Muscle of leg (tissue), 16 donors: ENCODE measurements at places on chromosomes 3 and 15.

DNA sequence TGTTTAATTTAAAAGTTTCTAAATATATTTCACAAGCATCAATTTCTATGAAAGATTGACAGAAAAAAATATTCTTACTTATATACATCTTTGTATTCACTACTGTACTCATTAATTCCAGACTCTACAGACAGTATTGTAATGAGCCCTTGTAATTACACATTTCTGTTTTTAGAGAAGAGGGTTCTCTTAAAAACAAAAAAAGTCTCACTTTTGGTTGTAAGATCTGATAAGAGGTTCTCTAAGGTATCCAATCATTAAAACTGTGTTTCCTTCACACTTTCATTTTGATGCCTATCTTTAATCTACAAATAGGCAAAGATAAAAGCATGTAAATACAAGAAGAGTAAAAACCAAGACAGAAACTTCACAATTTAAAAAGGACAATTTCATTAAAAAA lies 75.6 kb downstream of the FBXL22 start:
- no peak overlapping the region for H3K4me3 ChIP-seq
- DNase-seq = no peak
- no peak overlapping the region for H3K27ac ChIP-seq
- no peaks in the 10 kb centered on the region for H3K4me1 ChIP-seq
- no peaks in the 10 kb centered on the region for H3K27me3 ChIP-seq

GRCh38 chr3:188706176-188706575 lies 465.6 kb upstream of the TPRG1 start:
- DNase-seq = no peak
- H3K36me3 ChIP-seq = no peaks in the 10 kb centered on the region
- no peaks in the 10 kb centered on the region for H3K27me3 ChIP-seq
- H3K4me1 ChIP-seq = no peaks in the 10 kb centered on the region
- no peak overlapping the region for H3K4me3 ChIP-seq
- no peak overlapping the region for H3K27ac ChIP-seq

DNA sequence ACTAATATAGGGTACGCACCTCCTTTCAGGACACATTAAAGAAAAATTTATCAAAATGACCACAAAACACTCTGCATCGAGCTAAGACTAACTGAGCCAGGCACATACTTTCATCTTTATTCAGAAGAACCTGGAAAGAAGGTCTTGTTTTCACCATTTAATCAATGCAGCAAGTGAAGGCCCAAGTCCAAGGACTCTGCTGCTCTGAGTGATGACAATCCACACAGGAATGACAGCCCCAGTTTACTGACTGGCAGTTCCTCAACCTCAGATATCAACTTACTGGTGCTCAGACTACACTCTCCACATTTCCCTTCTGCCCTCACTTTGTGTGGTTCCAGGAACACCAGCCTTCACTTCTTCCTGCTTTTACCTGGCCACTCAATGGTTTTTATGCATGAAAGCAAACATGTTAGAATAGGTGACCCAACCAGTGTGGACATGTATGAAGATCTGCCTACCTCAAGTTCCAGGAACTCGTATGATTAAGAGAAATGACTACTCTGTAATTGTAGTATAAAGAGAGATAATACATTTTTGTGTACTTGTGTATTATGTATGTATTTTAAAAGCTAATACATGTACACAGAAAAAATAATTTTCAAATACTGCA lies 29.1 kb upstream of the RASA2 start:
- H3K27ac ChIP-seq = no peak overlapping the region
- H3K4me1 ChIP-seq = no peaks in the 10 kb centered on the region
- H3K36me3 ChIP-seq = no peaks in the 10 kb centered on the region
- no peak for DNase-seq

DNA sequence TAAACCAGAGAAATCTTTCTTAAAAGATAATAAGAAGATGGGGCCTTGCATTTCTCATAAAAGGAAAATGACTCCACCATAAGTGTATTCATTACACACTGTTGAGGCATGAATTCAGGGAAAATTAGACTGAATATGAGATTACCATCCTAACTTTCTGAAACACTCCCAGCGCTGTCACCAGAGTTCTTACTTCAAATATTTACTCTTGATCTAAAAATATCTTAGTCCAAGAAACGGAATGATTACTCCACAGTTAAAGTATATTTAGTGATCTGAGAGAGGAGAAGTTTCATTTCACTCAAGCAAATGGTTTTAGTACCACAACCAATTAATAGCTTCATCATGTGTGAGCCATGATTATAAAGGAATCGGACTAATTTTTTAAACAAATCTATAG lies 300.3 kb downstream of the ZBTB20 start:
- H3K27ac ChIP-seq = no peak overlapping the region
- H3K4me3 ChIP-seq = no peak overlapping the region
- H3K36me3 ChIP-seq = no peaks in the 10 kb centered on the region
- DNase-seq = peak; percentile 22
- peaks cover 4% of the 10 kb centered on the region for H3K4me1 ChIP-seq

GRCh38 chr3:179591313-179591712 lies 13.1 kb downstream of the MRPL47 start:
- peak; percentile 51 for DNase-seq
- H3K27ac ChIP-seq = peak overlapping the region; percentile 29
- no peaks in the 10 kb centered on the region for H3K4me1 ChIP-seq
